ENCODE measurements at places on chromosomes 11 and 22.
A peak's percentile ranks its signal among the peaks of the same experiment; 100 is the strongest.

DNA sequence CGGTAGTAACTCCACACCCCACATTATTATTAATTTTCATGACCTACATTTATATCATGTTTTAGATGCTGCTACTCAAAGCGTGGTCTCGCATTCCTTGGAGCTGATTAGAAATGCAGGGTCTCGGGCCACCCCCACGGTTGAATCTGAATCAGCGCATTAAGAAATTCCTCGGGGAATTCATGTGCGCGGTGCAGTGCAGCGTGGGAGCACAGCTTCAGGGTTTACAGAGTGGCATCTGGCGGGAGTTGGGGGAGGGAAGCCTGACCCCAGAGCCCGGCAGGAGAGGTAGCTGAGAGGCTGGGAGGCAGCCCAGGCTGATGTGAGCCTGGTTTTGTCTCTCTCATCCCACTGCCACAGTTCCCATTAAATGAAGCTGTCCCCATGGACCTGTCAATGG, 48.1 kb upstream of the DAGLA start:
- DNase-seq: no peak

DNA sequence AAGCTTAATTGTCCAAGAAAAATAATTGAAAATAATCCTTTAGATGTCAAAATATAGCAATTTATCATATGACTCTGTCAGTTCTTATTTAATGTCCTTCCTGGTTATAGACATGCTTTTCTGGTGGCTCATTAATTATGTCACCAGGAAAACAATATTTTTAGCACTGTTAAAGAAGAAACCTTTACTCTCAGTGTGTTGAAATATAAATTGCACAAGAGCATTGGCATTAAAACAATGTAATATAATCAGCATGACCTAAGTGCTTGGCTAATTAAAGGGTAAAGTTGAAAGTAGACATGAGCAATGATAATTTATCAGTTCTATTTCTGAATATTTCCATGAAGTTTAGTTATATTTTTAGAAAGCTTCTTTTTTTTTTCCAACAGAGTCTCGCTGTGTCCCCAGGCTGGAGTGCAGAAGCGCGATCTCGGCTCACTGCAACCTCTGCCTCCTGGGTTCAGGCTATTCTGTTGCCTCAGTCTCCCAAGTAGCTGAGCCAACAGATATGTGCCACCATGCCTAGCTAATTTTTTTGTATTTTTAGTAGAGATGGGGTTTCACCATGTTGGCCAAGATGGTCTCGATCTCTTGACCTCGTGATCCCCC, 232.3 kb downstream of the JRKL start:
- DNase-seq: no peak

GRCh38 chr22:50688448-50688847, 15.8 kb downstream of the SHANK3 start:
- DNase-seq: peak; percentile 2

GRCh38 chr11:45322891-45323600, 36.9 kb upstream of the SYT13 start:
- no peak for DNase-seq

GRCh38 chr11:121651257-121651605, 198.5 kb upstream of the SORL1-AS1 start:
- DNase-seq: no peak

- DNase-seq: no peak
Observed at GRCh38 chr11:76077575-76078150, 128.6 kb downstream of the WNT11 start.

DNA sequence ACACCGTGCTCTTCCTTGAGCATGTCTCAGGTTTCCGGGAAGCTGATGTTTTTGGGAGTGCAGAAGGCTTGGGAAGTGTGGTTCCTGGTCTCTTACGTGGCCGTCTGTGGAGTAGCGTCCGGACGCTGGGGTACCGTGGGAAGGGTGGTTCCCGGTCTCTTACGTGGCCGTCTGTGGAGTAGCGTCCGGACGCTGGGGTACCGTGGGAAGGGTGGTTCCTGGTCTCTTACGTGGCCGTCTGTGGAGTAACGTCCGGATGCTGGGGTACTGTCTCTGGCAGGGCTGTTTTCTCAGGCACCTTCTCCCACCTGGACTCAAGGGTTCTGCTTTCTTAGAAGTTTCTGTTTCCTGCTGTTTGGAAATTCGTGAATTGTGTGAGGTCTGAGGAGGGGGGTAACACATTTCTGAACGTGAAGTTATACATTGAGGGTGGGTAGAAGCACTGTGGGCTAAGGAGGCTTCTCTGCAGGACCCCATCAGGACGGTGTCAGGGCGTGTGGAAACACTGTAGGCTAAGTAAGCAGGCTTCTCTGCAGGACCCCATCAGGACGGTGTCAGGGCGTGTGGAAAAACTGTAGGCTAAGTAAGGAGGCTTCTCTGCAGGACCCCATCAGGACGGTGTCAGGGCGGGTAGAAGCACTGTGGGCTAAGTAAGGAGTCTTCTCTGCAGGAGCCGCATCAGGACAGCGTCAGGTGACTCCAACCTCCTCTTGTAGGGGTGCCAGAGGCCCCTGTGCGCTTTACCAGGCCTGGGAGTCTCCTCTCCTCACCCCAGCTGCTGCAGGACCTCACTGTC, 5.3 kb upstream of the IFITM3 start:
- no peak for DNase-seq

DNA sequence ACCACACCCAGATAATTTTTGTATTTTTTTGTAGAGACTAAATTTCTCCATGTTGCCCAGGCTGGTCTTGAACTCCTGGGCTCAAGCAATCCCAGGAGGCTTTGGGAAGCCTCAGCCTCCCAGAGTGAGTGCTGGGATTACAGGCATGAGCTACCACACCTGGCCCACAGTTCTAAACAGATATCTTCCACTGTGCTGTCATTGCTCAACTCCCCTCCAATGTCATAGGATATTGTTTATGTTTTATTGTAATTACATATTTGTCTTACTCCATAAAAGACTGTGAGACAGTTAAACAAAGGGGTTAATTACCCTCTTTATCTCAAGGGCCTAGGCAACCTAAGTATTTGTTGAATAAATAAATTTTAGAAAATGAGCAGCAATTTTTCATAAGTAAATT, 204.2 kb downstream of the GRM5 start:
- no peak for DNase-seq

DNA sequence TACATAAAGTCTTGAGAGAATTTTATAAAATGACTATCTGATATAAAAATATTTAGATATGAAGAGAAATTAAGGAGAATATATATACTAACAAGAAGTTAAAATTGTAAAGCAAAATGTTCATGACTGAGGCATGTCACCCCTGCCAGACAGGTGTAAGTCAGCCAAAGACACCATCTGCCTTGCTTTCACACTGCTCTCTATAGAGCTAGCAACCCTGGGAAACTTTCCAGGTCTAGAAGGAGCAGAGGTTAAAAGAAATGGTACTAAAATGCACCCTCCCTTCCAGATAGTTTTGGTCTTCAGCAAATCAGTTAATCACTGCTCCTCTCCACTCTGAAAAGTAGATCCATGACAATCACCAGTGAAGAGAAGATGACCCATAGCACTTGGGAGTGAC, 16.5 kb downstream of the PPP2R1B start:
- DNase-seq: no peak

GRCh38 chr22:48784701-48785503, 1042.8 kb downstream of the BRD1 start:
- DNase-seq: no peak

DNA sequence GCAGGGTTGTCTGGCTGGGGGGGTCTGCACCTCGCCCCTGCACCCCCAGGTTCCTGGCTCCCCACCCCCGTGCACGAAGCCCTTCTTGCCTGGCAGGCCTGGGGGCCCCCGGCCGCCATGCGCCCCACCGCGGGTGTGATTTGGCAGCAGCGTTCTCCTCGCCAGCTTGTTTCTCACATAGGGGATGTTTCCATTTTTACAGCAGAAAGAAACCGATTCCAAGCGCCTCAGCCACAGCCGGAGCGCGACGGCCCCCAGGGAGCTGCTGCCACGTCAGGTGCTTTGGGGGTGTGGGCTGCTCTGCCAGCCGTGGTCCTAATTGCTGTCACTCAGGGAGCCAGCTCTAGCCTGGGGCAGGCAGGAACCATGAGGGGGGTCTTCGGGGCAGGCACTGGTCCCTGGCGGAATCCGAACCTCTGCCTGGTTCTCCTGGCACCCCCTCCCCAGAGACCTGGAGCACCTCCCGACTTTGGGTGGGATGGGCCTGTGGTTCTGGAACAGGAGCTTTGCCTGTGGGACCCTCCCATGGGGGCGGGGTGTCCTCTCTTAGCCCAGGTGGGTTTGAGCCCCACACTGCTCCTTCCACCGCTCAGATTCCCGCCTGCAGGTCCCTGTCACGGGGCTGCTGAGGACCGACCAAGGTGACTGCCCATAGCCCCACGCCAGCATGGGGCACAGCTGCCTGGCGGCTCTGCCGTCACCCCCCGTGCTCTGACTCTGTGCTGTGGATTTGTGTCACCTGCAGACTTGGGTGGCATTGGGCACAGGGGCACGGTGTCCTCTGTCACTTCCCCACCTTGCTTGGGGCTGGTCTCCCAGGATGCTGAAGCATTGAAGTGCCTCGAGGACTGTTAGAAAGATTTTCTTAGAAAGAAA, 54.0 kb downstream of the RTN4R start:
- DNase-seq: no peak

GRCh38 chr11:33419924-33420323, 162.7 kb downstream of the HIPK3 start:
- no peak for DNase-seq

GRCh38 chr11:59710136-59710847, 3.4 kb downstream of the OR10V1 start:
- DNase-seq: no peak

DNA sequence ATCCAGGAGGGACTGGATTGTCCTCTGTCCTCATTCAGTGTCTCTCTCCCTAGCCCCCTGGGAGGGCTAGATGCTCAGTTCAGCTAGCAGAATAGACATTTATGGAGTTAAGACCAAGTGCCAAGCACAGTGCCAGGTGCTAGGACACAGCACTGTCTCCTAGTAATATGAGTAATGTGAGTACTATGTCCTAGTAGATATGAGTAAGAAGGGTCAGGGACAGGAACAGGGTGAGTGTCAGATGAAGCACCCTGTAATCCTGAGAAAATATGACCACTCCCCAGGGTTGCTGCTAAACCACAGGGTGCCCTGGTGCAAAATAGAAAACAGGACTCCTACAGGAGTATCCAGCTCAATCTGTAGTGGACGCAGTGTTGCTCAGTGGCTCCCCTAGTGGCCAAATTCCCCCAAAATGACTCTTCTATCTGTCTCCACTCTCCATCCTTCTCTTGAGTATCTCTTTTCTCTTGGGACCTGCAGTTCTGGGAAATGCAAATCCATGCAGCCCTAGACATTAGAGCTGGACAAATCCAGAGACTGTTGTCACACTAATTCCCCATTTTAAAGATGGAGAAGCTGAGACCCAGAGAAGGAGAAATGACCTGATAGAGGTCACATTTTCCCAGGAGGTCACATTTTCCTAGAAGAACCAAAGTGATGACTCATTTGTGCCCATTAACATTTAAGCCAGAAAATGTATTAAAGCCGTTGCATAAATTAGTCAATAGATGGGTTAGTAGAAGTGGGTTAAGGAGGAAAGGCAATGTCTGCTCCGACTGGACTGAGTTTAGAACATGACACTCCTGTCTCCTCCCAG, 214.3 kb downstream of the NXPE2 start:
- no peak for DNase-seq

- no peak for DNase-seq
Observed at GRCh38 chr11:109902764-109903433, 190.3 kb upstream of the ZC3H12C start.

- DNase-seq: no peak
Observed at GRCh38 chr11:5246772-5247471, 2.7 kb downstream of the HBG1 start.

GRCh38 chr11:116460156-116460920, 312.4 kb downstream of the BUD13 start:
- DNase-seq: no peak

- DNase-seq: no peak
Observed at GRCh38 chr22:42683578-42684283, 34.5 kb upstream of the CYB5R3 start.

GRCh38 chr11:11592146-11592684, 29.6 kb downstream of the GALNT18 start:
- DNase-seq: no peak

- no peak for DNase-seq
Observed at GRCh38 chr11:65452806-65453490, 30.4 kb downstream of the NEAT1 start.

DNA sequence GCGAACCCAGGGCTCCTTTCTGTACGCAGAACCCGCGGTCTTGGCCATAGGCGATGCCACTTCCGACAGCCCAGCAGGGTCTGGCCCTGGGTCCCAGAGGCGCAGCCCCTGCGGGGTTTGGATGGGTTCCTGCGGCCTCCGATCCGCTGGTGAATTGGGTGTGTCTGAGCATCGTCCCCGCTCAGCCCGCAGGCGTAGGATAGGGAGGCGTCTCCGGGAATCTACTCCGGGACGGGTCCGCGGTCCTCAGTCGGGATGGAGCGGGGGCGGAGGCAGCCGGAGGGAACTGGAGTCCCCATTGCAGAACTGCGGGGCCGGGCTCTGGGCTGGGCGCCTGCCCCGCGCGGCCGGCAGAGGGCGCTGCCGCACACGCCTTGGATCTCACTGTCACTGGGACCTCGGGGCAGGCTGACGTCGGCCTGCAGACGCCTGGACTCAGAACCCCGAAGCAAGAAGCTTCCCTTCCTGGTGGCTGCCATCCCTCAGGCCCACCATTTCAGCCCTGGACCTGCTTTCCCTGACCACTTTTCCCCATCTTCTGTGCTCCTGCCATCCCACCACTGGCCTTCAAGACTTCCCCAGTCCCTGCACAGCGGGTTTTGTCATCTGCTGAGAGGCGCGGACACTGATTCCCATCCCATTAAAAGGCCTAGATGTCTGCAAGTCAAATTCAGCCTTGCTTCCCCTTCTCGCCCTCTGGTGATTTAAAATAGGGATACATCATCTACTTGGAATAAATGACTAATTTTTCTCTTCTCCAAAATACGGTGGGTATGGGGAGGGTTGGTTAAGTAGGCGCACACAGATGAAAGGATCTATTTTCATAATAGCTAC, 38.3 kb upstream of the CREB3L1 start:
- DNase-seq: peak; percentile 81

DNA sequence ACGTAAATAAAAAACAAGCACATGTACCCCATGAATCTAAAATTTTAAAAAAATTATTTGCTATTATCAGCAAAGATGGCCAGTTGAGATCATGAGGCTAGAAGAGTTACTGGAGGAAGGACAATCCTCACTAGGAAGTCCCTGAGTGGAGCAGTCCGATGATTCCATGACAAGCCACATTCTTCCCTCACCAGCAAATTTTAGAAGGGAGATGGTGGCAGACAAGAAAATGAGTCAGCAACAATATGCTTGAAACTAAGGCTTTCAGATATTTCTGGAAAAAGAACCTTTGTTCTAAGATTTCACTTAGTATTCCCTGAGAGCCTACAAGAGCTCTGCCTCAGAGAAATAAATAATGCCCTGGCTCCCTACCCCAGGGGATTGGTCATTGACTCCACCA, 34.9 kb downstream of the P4HA3 start:
- no peak for DNase-seq

DNA sequence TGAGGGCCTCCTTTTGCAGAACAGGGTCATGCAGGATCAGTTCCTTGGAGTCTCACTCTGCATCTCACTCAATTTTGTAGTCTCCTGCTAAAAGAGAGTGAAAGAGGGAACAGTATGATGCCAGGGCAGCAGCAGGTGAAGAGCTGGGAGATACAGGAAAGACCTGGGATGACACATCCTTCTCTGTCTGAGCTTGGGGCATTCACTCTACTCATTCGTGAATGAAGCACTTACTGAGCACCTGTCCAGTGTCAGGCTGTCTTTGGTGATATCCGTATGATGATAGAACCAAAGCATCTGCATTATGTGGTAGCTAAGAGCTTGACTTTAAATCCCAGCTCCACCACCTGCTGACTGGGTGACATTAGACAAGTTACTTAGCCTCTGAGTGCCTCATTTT, 14.4 kb downstream of the SREBF2 start:
- no peak for DNase-seq

- DNase-seq: no peak
Observed at GRCh38 chr11:46410021-46410420, 18.4 kb upstream of the CHRM4 start.

All from stimulated activated CD4-positive, alpha-beta T cell treated with anti-CD3 and anti-CD28 coated beads, Interleukin-4, amount 100 ng/mL, for 24 hours (primary cell).